Right ventricle myocardium superior (tissue), 1 donor: ENCODE measurements at places on chromosomes 4 and X. TPM values are rescaled to one million over a fixed set of nuclear protein-coding genes. Genes with fewer than 3 reads are reported as not detected.

The IL1RAPL2 gene
- not detected for total RNA-seq

The ZNF674 gene
- 2.7 TPM for total RNA-seq

The GPC3 gene
- total RNA-seq = 6.7 TPM

The SCLT1 gene
- 8.9 TPM for total RNA-seq

The TASL gene
- 0.30 TPM for total RNA-seq

The GPR143 gene
- total RNA-seq = not detected

The HNRNPD gene
- total RNA-seq = 110 TPM

The AR gene
- total RNA-seq = 18.2 TPM

The MPP1 gene
- 37.7 TPM for total RNA-seq

The PDCL2 gene
- total RNA-seq = not detected

The VCX gene
- total RNA-seq = not detected

The CENPVL1 gene
- not detected for total RNA-seq

The ACE2 gene
- total RNA-seq = 13.3 TPM

The MAGEB18 gene
- total RNA-seq = not detected

GRCh38 chr4:8117278-8117682 is 41.3 kb downstream of the ABLIM2 start:
- DNase-seq = peak; percentile 57

DNA sequence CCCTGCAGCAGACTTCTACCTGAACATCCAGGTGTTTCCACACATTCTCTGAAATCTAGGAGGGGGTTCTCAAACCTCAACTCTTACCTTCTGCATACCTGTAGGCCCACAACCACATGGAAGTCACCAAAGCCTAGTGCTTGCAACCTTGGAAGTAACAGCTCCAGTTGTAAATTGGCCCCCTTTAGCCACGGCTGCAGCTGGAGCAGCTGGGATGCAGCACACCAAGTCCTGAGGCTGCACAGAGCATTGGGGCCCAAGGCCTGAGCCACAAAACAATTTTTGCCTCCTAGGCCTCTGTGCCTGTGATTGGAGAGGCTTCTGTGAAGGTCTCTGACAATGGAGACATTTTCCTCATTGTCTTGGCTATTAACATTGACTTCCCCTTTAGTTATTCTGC is 772.4 kb upstream of the INTU start:
- no peak for DNase-seq

DNA sequence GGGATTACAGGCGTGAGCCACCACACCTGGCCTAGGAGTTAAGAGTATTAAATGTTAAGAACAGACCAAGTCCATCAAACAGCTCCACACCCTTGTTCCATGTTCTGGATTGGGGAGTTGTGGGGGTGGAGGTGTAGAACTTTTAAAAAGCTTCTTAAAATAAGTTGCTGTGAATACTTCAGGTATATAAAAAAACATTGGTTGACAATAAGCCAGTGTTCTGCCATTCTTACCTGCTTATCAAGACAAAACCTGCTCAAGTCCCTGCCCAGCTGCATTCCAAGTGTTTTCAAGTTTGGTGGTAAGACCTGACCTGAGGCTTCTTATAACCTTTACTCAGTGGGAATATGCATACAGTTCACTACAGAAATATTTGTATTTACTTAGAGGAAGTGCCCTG is 6.4 kb downstream of the RBM3 start:
- no peak for DNase-seq

GRCh38 chrX:56802921-56803849 is 74.1 kb downstream of the NBDY start:
- peak; percentile 60 for DNase-seq

- DNase-seq = no peak
Observed at GRCh38 chr4:86683983-86684382, 89.9 kb downstream of the PTPN13 start.

DNA sequence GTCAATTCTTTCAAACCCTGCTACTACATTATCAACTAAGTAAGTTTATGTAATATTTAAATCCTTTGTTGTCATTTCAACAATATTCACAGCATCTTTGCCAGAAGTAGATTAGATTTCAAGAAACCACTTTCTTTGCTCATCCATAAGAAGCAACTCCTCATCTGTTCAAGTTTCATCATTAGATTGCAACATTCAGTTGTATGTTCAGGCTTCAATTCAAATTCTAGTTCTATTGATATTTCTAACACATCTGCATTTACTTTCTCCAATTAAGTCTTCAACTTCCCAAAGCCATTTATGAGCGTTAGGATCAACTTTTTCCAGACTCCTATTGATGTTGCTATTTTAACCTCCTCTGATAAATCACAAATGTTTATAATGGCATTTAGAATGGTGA is 66.1 kb downstream of the BMP3 start:
- no peak for DNase-seq

- DNase-seq = no peak
Observed at GRCh38 chr4:10811991-10812390, 127.4 kb upstream of the CLNK start.

- DNase-seq = no peak
Observed at GRCh38 chr4:77097611-77098010, 21.8 kb upstream of the CCNI start.

DNA sequence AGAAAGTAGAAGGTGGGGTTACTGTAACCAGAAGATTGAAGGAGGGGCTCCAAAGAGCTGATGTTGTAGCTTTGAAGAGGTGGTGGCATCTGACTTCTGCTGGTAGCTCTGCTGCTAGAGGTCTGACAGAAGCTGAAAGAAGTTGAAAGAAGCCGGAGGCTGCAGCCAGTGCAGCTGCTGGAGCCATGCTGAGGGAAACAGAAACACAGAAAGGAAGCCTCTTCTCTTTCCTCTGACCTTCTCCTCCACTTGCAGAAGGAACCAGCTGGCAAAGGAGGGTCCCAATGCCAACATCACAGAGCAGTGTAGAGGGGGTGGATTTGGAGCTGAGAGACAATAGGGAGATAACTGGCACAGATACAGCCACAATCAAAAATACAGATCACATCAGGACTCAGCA is 89.3 kb upstream of the HHIP start:
- no peak for DNase-seq

GRCh38 chr4:7959078-7959477 is 19.4 kb upstream of the AFAP1 start:
- no peak for DNase-seq

DNA sequence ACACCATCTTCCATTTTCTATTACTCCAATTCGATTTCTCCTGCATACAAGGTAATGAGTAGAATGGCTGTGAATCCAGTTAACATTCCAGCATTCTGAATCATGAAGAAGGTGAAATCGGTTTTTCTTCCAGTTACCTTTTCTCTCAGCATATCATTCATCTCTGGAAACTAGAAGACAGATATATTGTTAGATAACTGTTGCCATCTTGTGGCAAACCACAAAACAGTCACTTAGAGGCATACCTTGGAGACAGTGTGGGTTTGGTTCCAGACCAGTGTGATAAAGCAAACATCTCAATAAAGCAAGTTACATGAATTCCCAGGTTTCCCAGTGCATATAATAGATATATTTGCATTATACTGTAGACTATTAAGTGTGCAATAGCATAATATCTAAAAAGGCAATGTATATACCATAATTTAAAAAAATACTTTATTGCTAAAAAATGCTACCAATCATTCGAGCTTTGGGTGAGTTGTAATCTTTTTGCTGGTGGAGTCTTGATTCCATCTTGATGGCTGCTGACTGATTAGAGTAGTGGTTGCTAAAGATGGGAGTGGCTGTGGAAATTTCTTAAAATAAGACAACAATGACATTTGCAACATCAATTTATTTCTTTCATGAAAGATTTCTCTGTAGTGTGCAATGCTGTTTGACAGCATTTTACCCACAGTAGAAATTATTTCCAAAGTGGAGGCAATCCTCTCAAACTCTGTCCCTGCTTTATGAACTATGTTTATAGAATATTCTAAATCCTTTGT is 82.1 kb downstream of the SLC39A8 start:
- DNase-seq = no peak

DNA sequence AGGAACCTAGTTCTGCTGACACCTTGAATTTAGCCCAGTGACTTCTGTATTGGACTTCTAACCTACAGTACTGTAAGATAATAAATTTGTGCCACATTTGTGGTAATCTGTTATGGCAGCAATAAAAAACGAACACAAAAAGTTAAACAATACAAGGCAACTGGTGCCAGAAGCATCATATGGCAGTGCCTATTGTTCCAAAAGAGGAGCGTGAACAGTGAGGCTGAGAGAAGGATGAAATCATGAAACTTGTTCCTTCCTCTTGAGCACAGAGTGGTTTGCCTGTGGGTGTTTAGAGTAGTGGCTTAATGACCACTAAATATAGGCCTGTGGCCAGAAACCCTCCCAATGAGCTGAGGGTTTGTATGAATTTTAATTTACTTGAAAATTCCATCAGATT is 69.7 kb upstream of the PGRMC2 start:
- no peak for DNase-seq

DNA sequence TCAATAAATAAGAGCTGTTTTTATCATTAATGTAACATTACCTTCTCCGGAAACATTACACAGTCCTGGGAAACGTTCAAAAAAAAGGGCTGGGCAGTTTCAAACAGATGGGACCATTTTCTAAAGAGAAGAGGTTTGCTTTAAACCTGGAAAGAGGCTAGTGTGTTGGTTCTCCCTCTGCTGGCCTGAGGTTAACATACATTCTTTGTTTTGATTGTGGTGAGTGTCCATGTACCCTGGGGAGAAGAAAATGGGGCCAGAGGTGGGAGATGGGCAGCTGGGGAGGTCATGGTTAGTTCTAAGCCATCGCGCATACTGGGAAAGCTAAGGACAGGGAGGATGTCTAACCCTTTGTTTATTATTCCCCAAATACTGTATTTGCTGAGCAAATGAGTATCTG is 194.7 kb downstream of the CPEB2 start:
- no peak for DNase-seq

- no peak for DNase-seq
Observed at GRCh38 chrX:152895724-152896420, 2.0 kb upstream of the ZNF185 start.

GRCh38 chr4:7904952-7905915 is 34.4 kb downstream of the AFAP1 start:
- DNase-seq = no peak
